ENCODE measurements at places on chromosomes 5 and 9.

DNA sequence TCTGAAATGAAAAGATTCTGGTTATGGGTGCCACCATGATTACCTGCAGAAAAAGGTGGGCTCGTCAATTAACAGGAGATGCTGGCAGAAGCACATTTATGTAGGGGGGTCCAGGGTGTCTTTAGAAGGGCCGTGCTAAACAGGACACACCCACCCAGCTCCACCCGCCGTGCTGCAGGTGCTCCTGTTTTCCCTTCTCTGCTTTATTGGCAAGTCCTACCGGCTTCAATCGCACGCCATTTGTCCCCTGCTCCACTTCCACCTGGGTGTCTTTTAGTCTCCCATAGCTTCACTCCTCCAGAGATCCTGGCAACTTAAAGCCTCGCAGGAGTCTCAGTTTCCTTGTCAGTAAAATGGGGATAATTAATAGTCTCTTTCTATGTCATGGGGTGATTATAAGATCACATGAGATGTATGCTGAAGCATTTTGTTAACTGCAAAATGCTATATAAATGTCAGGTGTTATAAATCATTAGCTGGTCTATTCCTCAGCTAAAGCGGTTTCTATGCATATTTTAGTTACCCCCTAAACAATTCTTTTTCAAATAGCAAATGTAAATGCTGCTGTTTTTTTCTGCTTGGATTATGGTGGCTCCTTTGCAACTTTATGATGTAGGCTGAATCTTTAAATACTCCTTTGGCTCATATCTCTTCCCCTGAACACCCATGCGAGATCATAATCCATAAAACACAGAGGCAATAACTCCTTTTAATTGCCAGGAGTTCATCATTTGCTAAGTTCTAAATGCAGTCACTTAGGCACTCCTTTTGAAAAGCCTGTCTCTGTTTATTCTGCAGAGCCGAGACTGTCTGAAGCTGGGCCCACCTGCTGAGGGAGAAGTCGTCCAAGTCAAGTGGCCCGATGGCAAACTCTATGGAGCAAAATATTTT lies 406.9 kb downstream of the KDM4C start:
- no peak for DNase-seq

DNA sequence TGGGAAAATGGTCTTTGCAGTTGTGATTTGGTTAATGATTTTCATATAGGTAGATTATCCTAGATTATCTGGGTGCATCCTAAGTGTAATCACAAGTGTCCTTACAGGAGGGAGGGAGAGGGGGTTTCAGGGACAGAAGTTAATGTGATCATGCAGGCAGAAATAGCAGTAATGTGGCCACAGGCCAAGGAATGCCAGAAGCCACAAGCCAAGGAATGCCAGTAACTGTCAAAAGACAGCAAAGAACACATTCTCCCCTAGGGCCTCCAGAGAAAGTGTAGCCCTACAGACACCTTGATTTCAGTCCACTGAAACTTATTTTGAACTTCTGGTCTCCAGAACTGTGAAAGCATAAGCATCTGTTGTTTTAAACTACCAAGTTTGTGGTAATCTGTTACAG lies 2074.5 kb downstream of the MAT2B start:
- DNase-seq = no peak

GRCh38 chr5:79229357-79230174 lies 6.4 kb upstream of the JMY start:
- peak; percentile 3 for DNase-seq

DNA sequence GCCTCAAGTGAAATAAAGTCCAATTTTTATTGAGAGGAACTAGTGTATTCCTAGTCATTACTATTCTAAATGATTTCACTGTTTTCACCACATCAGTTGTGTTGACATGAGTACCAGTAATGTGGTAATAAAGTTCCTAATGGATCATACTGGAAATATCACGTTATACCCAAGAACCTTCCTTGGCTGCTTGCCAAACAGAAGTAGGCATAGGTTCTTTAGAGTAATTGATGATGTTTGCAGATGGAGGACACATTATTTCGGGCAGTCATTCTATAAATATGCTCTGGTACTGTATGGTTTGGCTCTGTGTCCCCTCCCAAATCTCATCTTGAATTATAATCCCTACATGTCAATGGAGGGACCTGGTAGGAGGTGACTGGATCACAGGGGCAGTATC lies 15.1 kb downstream of the SNCAIP start:
- no peak for DNase-seq

DNA sequence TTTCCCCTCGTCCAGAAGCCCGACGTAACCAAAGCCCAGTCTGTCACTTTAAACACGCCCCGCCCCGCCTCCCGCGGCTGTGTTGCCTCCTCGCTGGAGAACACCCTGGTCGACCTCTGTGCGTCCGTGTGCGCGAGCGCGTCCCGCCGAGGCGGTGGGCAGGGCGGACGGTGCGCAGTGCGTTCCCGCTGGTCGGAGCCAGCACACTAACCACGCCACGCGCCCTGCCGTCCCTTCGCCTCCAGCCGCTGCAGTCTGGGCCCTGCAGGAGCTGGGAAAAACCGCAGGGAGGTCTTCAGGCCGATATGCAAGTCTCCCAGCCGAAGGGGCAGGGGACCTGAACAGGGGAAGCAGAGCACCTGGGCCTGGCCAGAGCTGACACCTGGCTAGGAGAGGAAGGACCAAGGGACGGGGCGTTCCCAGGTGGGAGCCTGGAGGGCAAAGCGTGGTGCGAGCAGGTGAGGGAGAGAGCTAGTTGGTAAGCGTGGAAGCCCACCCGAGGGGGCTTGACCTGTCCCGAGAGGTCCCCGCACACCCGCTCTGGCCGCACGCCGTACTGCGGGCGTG lies 1.3 kb upstream of the PHPT1 start:
- DNase-seq = peak; percentile 60

- no peak for DNase-seq
These were observed 534.8 kb downstream of the PSAT1 start for GRCh38 chr9:78831726-78832125.

GRCh38 chr9:78292716-78293497 lies 4.0 kb upstream of the PSAT1 start:
- no peak for DNase-seq

GRCh38 chr9:70007831-70008230 lies 35.8 kb upstream of the MAMDC2 start:
- no peak for DNase-seq

DNA sequence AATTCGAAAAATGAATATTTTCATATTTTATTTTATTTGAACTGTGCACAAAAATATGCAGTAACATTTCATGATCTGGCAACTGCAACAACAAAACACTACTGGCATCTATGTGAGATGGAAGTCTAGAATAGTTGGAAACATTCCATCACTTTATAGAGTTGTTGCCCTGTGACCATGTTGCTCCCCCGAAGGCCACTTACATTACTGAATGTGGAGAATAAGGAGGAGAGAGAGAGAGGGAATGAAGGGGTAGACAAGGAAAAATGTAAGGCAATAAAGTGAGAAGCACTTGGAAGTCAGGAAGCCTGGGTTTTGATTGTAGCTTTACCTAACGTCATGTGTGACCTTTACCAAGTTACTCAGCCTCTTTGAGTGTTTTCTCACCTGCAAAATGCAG lies 437.2 kb upstream of the EDIL3 start:
- DNase-seq = no peak

All from activated T-helper 9 cell treated with anti-CD3 and anti-CD28 coated beads, Interleukin-2, amount 50 U/mL, for 16 hours (primary cell).